ENCODE measurements at places on chromosomes 2 and 18.

GRCh38 chr2:184558713-184559464 lies 39.4 kb upstream of the ZNF804A start:
- no peak for DNase-seq

DNA sequence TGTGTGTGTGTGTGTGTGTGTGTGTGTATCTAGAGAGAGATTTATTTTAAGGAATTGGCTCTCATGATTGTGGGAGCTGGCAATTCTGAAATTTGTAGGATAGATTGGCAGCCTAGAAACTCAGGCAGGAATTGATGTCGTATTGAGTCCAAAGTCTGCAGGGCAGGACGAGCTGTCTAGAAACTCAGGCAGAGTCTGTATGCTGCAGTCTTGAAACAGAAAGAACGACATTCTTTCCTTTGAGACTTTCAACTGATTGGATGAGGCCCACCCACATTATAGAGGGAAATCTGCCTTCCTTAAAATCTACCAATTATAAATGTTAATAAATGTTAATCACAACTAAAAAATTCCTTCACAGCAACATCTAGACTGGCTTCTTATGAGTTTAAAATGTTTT lies 436.6 kb upstream of the FANCL start:
- DNase-seq = no peak

GRCh38 chr2:233764264-233764663 lies 4.2 kb downstream of the UGT1A1 start:
- DNase-seq = no peak

GRCh38 chr2:43040084-43040854 lies 186.1 kb downstream of the ZFP36L2 start:
- peak; percentile 5 for DNase-seq

GRCh38 chr2:83630351-83630750 lies 828.7 kb downstream of the SUCLG1 start:
- no peak for DNase-seq

DNA sequence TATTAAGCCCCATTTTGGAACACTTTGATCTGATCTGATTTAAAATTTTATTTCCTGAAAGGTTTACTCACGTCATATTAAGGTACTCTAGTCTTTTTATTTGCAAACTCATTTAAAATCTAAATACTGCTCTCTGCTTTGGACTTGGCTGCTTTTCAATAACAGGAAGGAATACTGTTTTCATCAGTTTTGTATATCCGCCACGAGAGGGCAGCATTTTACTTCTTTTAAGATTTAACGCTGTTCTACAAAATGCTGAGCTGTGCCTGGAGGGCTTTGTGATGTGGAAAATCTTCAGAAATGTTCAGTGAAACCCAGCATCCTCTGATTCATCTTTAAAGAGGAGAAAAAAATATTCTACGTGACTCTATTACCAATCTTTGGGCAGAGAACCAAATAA lies 37.5 kb upstream of the SLC38A11 start:
- peak; percentile 91 for DNase-seq

Measured in stomach (tissue), 19 donors.